Urinary bladder (tissue), 4 donors: ENCODE measurements at places on chromosomes 3 and 15. TPM values are rescaled to one million over a fixed set of nuclear protein-coding genes. Genes with fewer than 3 reads are reported as not detected.

DNA sequence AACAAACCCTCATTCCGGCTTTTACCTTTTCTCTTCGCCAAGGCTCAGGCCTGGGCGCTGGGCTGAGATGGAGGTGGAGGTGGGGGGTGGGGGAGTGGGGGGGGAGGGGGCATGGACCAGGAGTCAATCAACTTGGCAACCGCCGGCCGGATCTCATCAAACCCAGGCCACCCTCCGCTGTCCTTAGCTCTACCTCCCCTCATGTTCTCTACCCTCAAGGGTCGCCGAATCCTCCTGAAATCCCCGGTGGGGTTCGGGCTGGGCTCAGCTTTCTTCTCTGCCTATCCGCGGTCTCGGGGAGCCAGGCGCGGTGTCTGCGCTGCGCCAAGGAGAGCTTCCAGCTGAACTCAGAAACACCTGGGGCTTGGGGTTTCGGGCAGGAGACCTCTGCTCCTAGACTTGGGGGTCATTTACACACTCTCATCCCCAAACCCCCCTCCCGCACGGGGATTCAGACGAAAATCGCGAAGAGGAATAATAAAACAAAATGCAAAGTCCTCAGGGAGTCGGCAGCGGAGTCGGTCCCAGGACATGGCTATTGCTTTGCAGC, 2.5 kb downstream of the ONECUT1 start:
- no peak for DNase-seq

DNA sequence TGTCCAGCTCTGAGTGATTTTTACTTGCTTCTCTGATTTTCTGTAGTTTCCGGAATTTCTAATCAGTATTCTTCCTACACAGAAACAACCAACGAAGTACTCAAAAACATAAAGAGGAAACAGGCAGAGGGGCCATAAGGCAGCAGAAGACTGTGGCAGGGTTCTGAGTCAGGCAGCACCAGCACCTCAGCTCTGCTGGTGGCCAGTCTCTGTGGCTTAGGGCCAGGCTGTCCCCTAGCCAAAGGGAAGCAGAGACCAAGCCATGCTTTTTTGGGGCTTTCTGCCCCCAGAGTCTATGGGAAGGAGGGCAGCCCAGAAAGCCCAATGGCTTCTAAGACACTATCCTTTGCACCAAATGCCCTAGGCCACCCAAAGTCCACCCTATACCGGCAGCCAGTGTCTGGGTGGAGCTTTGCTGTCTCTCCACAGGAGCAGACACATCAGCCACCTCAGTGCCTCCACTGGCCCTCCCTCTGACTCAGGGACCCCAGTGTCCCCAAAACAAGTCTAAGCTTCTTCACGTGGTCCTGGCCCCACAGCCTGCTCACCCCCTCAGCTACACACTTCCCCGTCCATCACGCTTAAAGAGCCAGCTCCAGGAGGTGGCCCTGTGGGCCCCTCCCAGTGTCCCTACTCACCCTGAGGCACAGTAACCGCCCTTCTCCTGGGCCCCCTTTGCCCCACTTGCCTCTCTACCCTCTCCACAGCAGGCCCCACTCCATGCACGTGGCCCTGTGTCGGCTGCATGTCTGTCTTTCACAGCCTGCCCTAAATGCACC, 46.2 kb downstream of the CCDC12 start:
- DNase-seq = no peak

DNA sequence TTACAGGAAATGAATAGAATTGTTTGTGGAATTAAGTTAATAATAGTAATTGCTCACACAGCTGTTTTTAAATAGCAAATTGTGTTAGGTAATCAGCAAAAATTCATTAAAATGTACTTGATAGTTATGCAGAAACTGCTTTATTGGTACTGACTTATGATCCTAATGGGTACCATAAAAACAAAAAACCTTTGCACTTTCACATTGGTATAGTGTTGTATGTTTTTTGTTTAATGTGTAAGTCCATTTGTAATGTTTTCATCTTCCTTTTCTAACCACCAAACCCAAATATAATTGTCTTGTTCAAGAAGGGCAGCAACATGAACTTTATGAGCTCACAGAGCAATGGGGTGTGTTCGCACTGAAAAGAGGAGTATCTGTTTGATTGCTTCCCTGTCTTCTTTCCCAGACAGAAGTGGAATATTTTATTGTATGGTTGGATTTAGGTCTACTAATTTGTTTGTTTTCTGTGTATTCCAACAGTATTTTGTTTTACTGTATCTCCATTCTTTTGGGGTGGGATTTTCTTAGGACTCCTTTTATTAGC, 135.8 kb downstream of the TCF12 start:
- no peak for DNase-seq

DNA sequence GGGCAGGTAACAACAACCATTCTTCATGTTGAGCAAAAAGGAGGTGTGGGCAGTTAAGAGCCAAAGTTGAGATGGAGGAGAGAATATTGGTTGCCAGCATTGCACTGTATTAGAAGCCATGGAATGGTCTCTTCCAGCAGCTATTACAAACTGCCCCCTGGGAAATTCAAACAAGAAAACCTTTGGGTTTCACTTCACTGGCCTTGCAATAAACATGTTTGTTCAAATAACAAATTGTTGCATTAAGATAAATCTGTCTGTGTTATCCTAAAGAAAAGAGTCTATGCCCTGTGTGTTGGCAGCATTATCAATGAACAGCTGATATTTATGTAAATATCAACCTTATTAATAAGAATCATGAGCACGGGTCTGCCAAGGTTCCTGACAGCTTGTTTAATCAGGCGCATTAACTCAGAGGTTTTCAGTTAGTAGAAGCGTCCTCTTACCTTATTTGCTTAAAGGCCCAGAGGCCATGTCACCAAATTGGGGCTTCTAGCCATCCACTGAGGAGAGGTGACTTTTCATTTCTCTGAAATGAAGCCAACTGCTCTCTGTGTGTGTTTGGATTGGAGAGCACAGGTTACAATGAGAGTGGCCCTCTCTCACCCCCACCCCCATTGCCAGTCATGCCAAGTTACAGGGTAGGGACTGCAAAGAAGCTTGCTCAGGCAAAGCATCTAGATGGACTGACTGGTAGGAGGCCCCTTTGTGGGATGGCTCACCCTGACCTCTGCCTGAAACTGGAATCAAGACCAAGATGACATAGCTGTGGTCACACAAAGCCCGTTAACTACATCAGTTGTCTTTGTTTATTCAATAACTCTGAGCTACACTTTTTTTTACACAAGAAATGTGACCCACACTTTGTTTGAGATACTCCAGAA, 10.5 kb downstream of the FILIP1L start:
- DNase-seq = no peak

GRCh38 chr3:138944929-138945708, 1.8 kb downstream of the FOXL2 start:
- DNase-seq = no peak

GRCh38 chr3:100216713-100217112, 44.1 kb upstream of the TBC1D23 start:
- no peak for DNase-seq

DNA sequence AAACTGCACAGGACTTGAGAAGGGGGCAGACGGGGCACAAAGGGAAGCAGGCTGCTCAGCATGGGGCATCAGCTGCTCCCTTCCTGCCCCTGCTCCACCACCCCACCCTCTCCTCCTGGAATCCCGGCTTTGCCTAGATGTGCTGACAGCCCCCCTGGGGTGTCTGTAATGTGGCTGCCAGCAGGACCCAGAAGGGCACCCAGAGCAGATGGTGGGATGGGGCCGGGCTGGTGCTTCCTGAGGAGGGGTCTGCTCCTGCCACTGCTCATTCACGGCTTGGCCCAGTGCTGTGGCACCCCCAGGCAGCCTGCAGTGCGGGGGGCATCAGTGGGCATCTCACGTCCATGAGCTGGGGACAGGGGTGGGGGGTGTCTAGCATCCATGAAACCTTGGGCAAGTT, 10.2 kb downstream of the H1-8 start:
- DNase-seq = no peak

DNA sequence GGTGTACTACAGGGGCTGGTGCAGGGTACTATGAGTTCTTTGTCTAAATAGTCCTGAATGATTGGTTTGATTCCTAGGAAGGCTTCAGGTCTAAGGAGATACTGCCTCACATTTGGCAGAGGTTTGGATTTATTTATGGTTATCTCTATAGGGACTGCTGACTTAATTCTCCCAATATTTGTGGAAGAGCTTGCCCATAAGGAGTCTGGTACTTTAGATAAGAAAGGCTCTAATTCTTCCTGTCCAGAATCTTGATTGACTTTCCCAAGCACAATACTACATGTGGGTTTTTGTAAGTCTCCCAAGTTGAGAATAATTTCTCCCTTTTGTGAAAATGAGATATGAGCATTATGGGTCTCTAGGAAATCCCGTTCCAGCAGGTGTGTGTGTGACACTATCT, 36.7 kb upstream of the AP4E1 start:
- DNase-seq = no peak

DNA sequence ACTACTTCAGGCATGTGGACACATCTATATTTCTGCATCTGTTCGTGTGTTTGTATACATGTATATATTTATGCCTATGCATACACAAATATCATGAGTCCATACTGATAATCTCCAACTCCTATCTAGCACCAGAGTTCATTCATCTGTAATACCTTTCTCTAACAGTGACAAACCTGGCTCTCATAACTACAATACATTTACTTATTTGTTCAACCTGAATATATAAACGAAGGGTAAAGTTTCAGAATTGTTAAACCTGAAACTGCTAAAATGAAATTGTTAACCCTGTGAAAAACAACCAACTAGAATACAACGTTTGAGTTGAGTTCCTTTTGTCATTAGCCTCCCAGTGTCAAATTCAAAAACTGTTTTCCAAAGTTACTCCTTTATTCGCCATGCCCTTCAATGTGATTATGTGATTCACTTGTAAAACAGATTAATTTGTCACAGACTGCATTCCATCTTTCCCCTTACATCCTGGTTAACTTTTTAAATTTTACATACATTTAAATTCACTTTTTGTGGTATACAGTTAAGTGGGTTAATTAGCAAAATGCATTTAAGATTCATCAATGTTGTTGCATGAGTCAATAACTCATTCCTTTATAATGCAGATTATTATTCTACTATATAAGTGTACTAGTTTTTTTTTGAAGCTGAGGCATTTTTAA, 58.5 kb downstream of the PIK3R4 start:
- no peak for DNase-seq

DNA sequence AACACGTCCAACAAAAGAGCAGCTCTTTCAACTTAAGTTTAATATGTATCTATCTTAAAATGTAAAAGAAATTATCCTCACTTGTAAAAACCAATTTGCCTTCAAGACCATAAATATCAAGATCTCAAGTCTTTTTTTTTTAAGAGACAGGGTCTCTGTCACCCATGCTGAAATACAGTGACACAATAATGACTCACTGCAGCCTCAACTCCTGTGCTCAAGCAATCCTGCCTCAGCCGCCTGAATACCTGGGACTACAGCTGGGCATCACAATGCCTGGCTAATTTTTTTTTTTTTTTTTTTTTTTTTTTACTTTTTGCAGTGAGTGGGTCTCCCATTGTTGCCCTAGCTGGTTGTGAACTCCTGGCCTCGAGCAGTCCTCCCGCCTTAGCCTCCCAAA, 26.0 kb downstream of the ACAP2 start:
- no peak for DNase-seq

- DNase-seq = no peak
These were observed 118.9 kb downstream of the DPH6 start for GRCh38 chr15:35427091-35427490.

DNA sequence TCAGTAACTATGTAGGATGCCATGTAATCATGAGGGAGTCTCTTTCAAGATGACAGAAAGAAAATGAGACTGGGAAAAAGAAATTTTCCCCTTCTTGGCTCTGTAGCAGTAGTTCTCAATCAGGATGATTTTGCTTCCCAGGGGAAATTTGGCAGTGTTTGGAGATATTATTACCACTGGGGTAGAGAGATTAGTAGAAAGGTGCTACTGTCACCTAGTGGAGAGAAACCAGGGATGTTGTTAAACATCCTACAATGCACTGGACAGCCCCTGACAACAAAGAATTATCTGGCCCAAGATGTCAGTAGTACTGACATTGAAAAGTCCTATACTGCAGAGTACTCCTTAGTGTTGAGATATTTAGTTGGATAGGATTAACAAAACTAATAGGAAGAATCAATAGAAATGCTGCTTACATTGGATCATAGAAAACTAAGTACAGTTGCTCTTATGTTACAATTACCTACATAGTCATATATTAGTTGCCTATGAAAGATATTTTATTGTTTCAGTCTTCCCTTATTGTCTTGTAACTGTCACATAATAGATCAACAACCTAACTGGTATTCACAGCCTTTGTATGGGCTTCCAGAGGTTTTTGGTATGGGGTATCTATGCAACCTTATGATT, 433.3 kb downstream of the RAP2B start:
- DNase-seq = no peak

GRCh38 chr3:4097801-4098200, 205.4 kb upstream of the SETMAR start:
- no peak for DNase-seq

- DNase-seq = no peak
These were observed 22.7 kb upstream of the PYDC2 start for GRCh38 chr3:191438150-191438814.

DNA sequence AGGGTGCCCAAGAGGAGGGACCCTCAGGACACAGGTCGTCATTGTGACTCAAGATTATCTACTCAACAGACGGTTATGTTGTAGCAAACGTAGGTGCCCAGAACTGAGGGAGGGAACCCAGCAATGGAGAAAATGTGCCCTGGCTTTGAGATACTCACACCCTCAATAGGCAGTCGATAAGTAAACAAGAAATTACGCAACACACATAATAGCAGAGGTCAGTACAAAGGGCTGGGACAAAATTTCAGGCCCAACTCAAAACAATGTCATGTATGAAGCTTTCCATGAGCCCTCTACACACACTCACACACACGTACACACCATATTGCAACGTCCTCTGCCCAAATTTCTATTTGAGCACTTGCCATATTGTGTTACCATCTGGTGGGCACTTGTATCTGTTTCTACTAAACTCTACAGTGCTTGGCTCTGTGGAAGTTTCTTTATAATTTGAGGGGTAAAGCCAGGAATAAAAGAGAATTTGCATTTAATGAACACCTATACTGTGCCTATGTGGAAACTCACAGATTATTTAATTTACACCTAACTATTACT, 114.6 kb upstream of the TRIM42 start:
- DNase-seq = no peak

DNA sequence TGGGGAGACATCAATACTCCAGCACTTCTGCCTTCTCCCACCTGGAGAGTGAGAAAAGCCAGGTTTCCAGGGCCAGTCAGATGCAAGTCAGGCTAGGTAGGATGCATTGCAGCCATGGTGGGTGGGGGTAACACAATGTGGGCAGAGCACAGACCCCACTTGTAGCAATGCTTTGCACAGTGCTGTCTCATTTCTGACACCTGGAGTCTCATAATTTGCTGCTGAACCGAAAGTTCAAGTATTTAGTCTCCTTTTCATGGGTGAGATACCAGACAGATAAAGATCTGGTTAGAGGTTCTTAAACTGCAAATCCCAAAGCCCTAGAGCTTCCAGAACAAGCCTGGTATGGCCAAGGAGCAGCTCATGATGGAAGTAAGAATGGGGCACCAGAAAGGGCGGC, 880.3 kb upstream of the CFAP20DC start:
- no peak for DNase-seq

GRCh38 chr3:284322-284721, 87.8 kb downstream of the CHL1 start:
- no peak for DNase-seq

- DNase-seq = peak; percentile 35
These were observed 81.6 kb downstream of the PPCDC start for GRCh38 chr15:75104804-75105557.

The GOLGA8J gene
- total RNA-seq = not detected

The SKOR1 gene
- total RNA-seq = 0.21 TPM

The ALS2CL gene
- total RNA-seq = 10.4 TPM

The RBPMS2 gene
- 4.0 TPM for total RNA-seq

The KCNH8 gene
- total RNA-seq = 1.5 TPM

The RAB6B gene
- total RNA-seq = 3.4 TPM

The TNFAIP8L3 gene
- total RNA-seq = 9.7 TPM

The CPNE9 gene
- total RNA-seq = not detected
